ENCODE measurements at places on chromosomes 6 and 20.

DNA sequence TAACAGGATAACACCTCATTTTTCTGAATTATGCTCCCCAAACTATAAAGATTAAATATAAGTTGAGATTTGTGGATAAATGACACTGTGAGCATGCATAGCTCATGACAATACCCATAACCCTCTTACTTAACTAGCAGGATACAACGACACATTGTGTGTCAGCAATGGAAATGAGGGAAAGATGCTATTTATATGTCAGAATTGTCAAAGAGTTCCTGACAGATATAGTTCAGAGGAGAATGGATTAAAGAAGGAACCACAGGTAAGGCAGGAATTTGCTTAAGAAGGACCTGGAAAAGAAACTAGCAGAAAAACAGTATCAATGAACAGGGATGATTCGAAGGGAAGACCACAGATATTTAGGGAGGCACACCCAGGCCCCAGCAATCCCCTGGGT is 591.0 kb downstream of the DHX35 start:
- no peak for DNase-seq

GRCh38 chr6:13194852-13195251 is 133.5 kb downstream of the TBC1D7 start:
- DNase-seq = peak; percentile 7

GRCh38 chr20:49306903-49307620 is 29.2 kb upstream of the ZNFX1 start:
- peak; percentile 96 for DNase-seq

GRCh38 chr6:56914798-56915658 is 39.9 kb upstream of the BEND6 start:
- DNase-seq = peak; percentile 30

DNA sequence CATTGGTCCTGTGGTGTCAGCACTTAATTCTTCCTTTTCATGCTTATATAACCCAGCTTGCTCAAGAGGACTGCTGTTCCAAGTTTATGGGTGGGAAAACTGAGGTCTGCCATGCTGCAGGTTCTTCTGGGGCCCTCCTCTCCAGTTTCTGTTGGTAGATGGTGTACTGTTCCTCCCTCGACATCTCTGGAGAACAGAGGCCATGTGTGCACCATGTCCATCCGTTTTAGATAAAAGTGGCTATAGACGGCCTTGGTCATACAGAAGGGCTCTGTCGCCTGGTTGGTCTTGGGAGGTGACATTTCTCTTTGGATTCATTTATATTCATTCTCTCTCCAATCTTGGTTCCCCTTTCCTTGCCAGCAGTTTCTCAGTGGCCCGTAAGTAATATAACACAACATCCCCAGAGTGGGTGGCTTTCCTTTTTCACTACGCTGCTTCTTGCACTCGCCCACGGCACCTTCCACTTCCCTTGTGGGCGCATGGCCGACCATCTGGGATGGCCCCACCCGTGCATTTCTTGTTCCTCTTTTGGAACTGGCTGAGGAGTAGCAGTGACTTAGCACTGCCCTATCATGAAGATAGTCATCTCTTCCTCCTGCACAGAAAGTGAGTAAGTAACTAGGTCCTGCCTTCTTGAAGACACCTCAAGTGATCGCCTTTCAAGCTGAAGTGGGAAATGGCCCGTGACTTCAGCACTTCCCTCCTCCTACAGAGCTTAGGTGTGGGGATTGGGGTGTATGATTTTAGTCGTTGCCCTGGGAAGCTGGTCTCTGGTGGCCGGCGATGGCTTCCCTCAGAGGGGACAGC is 94.2 kb downstream of the RREB1 start:
- DNase-seq = no peak

- no peak for DNase-seq
These were observed 16.1 kb downstream of the TTPAL start for GRCh38 chr20:44491635-44492395.

GRCh38 chr6:89597988-89598387 is 40.6 kb downstream of the LYRM2 start:
- peak; percentile 41 for DNase-seq
